ENCODE measurements at places on chromosomes 5 and 9. TPM values are rescaled to one million over a fixed set of nuclear protein-coding genes. Genes with fewer than 3 reads are reported as not detected.

Gene ZNF483
- polyA plus RNA-seq: 0.46 TPM

Gene IL9
- polyA plus RNA-seq: not detected

Gene CCNB1
- 38.8 TPM for polyA plus RNA-seq

Gene DDX31
- 21.0 TPM for polyA plus RNA-seq

Gene QRFP
- polyA plus RNA-seq: not detected

Gene PCDHA12
- polyA plus RNA-seq: 0.07 TPM

Gene SPATA31A3
- polyA plus RNA-seq: not detected
